ENCODE measurements at places on chromosomes 2 and 18. TPM values are rescaled to one million over a fixed set of nuclear protein-coding genes. Genes with fewer than 3 reads are reported as not detected.

Gene TNFAIP6
- total RNA-seq: 2.4 TPM

Gene TMEM237
- total RNA-seq: 14.0 TPM

Gene MALL
- total RNA-seq: 12.0 TPM

Gene EPHA4
- total RNA-seq: 16.3 TPM

Gene DOK6
- 15.5 TPM for total RNA-seq

Gene SERPINB10
- not detected for total RNA-seq

Gene CCDC85A
- 5.5 TPM for total RNA-seq

Gene SERPINB13
- not detected for total RNA-seq

Gene MEP1B
- total RNA-seq: not detected

Gene RUFY4
- not detected for total RNA-seq

Gene MREG
- total RNA-seq: 0.84 TPM

Gene CYTIP
- total RNA-seq: 1.2 TPM
